ENCODE measurements at places on chromosomes 1 and 21.

- no peak for DNase-seq
Measured at GRCh38 chr1:209432443-209432825, 151.1 kb upstream of the CAMK1G start.

- DNase-seq: no peak
Measured at GRCh38 chr1:17924578-17924977, 169.4 kb downstream of the ACTL8 start.

- no peak for DNase-seq
Measured at GRCh38 chr1:206541236-206541833, 34.0 kb downstream of the RASSF5 start.

DNA sequence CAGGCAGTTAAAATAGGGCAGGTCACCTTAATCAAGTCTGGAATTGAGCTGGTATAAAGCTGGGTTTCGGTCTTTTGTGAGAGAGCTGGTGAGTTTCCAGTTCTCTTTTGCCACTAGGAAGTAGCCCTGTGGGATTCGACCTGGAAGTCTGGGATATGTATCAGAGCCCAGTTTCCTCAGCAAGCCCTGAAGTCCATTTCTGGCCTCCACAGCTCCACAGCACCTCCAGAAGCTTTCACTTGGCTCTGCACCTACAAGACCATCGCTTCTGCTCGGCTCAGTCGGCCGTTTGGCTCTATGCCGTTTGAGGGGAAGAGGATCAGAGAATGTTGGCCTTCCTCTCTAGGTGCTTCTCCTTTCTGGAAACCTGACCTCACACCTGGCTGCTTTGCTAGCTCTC is 148.0 kb downstream of the GALNT2 start:
- DNase-seq: no peak

DNA sequence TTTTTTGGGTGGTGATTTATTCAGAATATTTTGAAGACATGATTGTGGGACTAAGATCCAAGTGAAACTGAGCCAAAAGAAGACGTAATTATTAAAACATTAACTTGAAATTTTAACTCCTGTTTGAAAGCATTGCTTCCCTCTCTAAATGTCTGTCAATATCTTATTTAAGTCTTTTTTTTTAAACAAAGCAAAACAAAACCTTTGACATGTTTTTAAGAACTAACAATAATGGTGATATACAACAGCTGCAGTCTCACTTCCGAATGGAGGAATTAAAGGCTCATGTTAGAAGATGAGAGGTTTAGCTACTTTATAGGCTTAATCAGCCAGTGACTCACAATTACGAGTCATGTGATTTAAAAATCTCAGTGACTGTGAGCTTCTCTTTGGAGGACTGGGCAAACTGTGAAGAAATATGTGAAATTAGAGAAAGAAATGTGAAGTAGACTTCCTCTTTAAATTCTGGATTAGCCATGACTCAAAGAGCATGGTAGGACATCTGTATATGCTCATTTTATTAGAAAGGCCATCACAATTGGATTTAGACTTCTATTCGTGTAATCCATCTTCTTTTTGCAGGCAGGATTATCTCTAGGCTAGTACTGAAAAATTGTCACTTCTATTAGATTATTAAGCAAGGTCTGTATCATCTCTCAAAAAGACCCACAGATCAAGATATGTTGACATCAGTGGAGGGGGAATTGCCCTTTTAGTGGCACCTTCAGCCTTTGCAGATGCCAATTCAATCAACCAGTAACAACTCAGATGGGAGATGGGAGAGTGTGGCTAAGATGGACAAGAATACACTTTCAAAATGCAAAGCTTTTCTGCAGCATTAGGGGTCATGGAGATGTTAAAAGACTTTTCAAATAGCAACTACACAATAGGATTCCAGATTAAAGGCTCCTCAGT is 28.7 kb downstream of the KCNA3 start:
- DNase-seq: peak; percentile 54

DNA sequence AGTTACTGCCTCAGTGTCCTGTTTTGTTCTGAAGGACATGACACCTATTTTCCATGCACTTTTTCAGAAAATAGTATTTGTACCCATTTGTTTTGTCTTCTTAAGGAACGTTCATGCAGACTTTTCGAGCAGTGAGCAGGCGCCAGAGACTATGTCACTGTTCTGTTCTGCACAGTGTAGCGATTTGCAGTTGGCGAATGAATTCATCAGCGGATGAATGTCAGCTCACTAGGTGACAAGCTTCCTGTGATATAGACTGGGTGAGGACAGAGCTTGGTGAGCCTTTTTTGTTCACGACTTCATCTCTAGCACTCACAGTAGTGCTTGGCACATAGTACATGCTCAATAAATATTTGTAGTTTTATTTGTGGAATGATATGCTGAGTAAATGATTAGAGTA is 177.8 kb downstream of the NFIA start:
- DNase-seq: no peak

GRCh38 chr1:67642629-67643028 is 42.4 kb upstream of the GADD45A start:
- DNase-seq: no peak

GRCh38 chr1:204294357-204294756 is 65.4 kb downstream of the PLEKHA6 start:
- DNase-seq: no peak

GRCh38 chr1:224931605-224932004 is 2.1 kb downstream of the DNAH14 start:
- DNase-seq: no peak

GRCh38 chr1:21216835-21217811 is 40.4 kb upstream of the EIF4G3 start:
- no peak for DNase-seq

- DNase-seq: no peak
Measured at GRCh38 chr1:92556350-92556749, 69.6 kb upstream of the GFI1 start.

DNA sequence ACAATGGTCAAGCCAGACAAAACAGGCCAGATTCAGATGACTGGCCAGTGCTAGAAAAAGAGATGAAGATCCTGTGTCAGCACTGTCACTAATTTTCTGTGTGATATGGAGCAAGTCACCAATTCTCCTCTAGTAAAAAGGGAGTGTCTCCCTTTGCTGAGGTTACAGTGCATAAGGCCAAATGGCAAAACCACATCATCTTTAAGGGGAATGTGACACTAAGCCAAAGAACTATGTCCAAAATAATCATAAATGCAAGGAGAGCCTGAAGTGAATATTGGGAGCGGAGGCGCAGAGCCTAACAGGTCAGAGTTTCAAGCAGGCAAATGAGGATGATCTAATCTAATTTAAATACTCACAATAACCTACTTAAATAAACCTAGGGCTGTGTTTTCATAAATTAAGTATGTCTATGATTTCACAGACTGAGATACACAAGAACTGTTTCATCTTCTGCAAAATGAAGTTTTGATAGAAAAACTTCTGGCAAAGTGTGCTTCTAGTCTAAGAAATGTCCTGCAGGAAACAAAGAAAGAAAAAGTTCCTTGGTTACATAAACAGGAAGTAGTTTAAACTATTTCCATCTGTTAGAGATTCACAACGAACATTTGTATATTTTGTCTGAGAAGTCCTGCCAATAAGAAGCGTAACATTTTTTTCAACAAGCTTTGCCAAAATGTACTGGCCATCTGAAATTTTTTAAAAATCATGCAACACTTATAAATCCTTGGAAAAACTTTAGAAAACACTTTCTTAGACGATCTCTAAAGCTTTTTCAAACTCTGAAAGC is 290.2 kb downstream of the LRRC40 start:
- DNase-seq: peak; percentile 13

DNA sequence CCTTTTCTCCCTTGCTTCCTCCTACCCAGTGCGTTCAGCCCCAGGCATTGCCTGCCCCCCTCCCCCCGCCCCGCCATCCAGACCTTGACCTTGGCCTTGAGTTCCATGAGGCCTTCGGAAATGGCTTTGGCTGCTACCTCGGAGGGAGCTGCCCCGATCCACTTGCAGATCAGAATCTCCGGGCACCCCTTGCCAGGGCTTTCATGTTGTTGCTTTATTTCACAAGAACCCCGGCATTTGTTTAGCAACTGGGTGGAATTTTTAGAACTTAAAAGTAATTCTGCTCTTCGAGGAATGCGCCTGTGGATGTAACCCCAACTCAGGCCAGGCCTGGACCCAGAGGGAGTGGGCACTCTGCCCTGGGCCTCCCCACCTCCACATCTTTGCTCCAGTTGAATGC is 154.1 kb upstream of the TMEM51 start:
- DNase-seq: no peak

- no peak for DNase-seq
Measured at GRCh38 chr1:5994713-5995621, 2.7 kb upstream of the NPHP4 start.

- DNase-seq: no peak
Measured at GRCh38 chr1:231519166-231519565, 9.3 kb upstream of the TSNAX start.

GRCh38 chr21:25191141-25191540 is 416.1 kb downstream of the MRPL39 start:
- DNase-seq: no peak

DNA sequence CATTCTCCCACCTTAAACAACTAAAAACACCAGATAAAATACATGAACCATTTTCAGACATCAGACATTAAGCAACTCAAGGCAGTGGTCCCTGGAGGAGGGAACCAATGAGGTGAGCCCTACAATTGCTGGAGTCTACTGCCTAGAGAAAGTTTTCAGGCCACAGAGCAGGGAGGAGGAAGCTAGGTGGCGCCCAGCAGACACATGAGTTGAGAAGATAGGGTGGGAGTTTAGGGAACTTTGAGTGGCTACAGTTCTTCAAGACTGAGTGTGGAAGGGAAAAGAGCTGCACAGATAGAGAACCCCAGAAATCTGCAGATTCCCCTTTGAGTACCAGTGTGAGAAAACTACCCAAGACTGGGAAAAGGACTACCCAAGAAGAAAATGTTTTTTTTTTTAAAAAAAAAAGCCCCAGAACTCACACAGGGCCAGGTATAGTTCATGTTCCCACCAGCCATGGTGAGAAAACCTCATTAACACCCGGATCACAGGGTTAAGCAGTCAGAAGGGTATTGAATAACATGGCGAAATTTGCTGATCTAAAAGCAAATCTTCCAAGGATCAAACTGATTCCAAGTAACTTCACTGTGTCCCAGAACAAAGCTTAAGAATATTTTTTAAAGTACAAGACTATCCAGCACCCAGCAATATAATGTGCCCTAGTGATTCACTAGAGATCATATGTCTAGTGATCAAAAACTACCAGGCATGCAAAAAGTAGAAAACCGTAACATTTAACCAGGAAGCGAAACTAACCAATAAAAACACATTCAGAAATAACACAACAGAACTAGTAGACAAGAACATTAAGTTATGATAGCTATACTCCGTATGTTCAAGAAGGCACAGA is 12.0 kb downstream of the ALDH9A1 start:
- DNase-seq: no peak

DNA sequence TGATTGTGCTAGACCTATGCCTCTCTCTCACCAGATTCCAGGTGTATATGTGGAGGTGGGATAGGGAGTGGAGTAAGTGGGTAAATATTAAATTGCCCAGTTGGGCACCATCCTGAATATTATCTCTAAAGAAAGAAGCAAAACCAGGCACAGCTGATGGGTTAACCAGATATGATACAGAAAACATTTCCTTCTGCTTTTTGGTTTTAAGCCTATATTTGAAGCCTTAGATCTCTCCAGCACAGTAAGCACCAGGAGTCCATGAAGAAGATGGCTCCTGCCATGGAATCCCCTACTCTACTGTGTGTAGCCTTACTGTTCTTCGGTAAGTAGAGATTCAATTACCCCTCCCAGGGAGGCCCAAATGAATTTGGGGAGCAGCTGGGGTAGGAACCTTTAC is at the start of gene FCER1A:
FCER1A (plus strand) TSS at position 242 of the 400 bp plus-strand sequence; CDS start at position 271, 29 bp downstream.
- no peak for DNase-seq

DNA sequence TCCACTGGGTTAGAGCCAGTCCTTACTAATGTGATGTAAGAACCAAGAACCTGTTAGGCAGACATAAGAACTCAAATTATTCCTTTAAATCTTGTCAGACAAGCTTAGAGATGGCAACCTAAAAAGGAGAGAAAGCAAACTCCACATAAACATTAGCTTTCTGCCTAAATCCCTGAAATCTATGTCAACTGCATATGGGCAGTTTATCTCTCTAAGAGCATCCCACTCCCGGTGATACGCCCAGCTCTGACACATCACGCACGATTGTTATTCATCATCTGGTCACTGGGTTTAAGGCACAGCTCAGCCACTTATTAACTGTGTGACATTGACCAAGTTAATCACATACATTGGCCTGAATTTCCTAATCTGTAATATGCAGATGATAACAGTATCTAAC is 323.7 kb downstream of the HHIPL2 start:
- no peak for DNase-seq

GRCh38 chr1:12197483-12197880 is 30.7 kb downstream of the TNFRSF1B start:
- DNase-seq: no peak

DNA sequence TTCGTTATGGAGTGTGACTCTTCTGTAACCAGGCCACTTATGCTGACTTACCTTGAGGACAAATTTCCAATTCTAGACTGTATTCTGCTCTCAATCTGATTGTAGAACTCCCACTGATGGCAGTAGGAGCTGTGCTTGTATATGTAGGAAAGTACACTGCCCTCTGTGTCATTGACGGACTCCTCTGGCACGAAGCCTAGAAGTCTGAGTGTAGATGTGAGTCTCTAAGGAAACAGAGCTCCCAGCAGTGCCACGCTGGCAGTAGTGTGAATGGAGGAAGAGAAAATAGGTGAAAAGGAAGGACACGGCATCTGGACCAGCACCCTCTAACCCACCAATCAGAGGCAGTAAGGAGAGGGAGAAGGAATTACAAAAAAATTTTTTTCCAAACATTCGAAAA is 130.4 kb upstream of the ADGRL2 start:
- DNase-seq: no peak

DNA sequence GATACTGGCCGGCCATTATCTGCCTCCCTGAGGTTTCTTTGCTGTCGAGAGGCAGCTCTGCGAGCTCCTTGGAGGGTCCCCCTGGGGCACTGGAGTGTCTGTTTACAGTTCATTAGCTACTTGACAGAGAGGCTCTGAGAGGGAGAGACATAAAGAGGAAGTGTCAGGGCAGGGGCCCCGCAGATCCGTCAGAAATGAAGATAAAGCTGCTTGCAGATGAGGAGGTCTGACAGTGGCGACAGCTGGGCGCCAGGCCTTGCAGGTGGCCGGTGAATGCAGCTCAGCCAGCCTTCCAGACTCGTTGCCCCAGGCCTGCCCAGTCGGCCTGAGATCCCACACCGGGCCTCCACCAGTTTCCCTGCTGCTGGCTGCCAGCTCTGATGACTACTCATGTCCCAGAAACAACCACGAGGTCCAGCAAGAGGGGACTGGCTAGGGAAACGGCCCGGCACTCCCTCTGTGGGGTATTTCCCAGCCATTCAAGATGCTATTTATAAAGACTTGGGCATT is 84.7 kb downstream of the DISP3 start:
- no peak for DNase-seq
